ENCODE measurements at places on chromosomes 12 and 14.
A peak's percentile ranks its signal among the peaks of the same experiment; 100 is the strongest.

GRCh38 chr14:105503296-105503640 lies 12.2 kb downstream of the TEDC1 start:
- DNase-seq = no peak

DNA sequence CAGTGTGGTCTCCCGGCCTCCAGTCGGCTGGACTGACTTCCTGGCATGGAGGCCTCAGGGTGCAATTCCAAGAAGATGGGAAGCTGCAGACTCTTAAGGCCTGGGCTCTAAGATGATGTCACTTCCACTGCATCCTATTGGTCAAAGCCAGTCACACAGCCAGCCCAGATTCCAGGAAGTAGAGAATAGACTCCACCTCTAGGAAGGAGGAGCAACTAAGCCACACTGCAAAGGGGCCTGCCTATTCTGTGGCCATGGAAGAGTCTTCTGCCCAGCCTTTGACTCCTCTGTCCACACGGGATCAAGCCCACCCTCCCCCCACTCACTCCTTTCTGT lies 103.9 kb upstream of the RFLNA start:
- no peak for DNase-seq

DNA sequence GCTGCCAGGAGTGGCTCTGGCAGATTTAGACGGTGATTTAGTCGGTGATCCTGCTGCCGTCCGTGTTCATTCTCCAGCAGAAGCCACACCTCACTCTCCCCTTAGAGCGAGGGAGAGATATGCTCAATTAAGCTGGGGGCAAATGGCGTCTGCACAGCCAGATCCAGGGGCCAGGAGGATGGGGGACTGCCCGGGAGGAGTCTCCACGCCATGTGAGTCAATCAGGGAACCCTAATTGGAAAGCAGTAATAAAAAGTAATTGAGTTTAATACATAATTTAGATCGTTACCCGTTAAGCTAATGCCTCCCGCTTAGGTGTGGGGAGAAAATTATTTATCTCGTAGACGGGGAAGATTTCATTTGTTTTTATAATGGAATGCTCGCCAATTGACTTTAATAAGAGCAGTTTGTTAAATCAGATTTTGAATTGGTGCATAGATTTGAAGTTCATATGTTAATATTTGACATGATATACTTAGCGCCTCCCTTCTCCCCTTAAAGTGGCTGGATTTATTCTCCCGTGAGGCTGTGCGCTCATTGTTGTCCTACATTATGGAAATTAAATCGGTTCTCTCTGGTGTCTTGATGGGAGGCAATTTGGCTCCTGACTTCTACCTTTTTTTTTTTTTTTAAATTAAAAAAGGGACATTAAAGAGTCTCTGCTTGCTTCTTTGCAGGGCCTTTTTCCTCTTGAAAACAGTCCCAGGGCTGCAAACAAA lies 104.9 kb upstream of the C14orf180 start:
- DNase-seq = no peak

GRCh38 chr14:67400434-67400833 lies 11.5 kb downstream of the PLEK2 start:
- DNase-seq = no peak

GRCh38 chr12:131367983-131368667 lies 342.8 kb upstream of the SFSWAP start:
- DNase-seq = no peak

DNA sequence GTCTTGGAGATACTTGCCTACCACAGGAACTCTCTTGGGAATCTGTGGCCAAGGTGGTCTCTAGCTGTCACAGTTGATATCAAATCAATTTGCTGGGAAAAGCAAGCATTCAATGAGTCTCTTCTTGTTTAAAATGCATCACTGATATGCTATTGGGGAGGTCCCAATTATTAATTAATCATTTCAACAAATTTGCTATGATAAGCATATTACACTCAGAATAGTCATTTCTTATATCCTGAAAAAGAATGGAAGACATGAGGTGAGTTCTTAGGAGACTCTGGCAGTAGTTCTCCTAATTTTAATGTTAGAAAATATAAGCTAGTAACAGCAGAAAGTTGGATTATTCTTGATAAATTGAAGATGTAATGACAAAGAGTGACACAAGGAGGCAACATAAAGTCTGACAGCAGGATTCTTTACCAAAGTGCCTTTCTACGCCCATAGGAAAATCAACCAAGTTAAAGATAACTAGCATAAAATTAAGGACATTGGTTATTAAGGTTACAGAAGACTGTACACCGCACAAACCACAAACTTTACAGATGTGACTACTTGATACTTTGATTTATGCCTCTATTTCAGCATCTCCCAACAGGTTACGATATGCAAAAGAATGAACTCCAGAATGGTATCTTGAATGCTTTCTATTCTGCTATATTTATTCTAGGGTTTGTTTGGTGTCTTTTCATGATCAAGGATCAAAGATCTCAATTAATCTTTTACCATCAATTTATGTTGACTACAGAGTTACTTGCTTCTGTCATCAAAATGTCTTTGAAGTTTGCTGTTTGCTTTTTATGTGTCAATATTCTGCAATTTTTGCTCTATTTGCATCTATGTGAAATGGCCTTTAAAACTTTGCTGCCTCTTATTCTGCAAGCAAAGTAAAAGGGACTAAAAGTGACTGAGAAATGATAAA lies 349.6 kb upstream of the CLEC14A start:
- DNase-seq = no peak

- DNase-seq = no peak
Measured at GRCh38 chr12:51888316-51889215, 663 bp downstream of the ANKRD33 start.

- no peak for DNase-seq
Measured at GRCh38 chr12:111099186-111099585, 178.8 kb upstream of the MYL2 start.

GRCh38 chr14:99351166-99352007 lies 79.4 kb upstream of the BCL11B start:
- DNase-seq = no peak

DNA sequence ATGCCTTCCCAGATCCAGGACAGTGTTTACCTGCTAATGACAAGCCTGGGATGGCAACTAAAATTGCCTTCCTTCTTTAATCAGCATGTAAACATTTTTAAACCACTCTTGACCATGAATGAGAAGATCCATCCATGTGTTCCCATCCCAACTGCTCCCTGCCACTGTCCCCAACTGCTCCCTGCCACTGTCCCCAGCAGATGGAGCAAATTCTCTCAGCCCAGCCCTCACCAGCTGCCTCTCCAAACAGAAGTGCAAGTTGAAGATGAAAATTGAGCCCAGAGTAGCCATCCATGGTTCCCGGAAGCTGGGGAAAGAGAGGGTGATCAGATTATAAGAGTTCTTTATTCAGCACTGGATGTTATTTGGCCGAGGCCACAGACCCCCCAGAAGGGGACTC lies 133.1 kb downstream of the SLC15A4 start:
- no peak for DNase-seq

DNA sequence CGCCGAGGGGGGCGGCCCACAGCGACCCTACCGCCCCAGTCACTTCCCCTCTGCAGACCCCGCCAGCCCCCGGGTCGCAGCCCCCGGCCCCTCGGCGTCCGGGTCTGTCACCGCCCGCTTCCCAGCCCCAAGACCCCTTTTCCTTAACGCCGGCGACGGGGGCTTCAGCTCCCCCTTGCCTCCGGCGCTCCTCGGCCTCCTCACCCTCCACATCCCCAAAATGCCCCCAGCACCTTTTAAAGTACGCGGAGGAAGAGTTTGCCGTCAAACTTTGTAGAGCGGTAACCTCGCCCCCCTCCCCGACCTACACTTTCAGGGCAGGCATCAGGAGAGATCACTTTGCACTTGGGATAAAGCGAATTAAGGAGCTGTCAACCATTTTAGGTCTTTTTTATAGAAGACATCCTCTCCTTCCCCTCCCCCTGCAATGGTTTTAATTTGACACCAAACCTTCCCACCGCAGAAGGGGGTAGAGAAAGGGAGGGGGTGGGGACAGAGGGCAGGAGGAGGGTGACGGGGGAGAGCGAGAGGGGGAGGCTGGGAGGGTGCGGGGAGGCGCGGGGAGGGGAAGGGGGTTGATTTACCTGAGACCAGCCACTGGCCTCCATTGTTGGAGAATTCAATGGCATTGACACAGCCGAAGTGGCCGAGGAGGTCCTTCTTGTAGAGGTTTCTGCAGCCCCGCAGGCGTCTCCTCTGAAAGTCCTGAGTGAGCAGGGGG lies 578 bp downstream of the DCAF5 start:
- peak; percentile 13 for DNase-seq

- no peak for DNase-seq
Measured at GRCh38 chr12:123996581-123996980, 23.6 kb downstream of the ZNF664 start.

DNA sequence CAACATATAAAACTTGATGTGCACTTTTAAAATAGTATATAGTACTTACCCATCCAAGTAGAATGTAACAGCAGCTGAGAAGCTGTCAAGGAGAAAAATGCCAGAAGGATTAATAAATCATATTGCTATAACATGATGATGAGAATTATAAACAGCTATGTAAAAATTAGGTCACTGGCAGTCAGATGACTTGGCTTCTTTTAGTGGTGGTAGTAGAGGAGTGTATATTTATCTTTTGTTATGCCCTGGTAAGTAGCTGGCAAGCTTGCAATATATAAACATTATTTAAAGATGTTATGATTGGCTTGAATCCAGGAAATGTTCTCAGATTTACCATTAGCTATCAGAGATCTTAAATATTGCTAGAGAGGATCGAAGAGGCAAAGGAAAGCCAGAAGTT lies 471.0 kb upstream of the MGAT4C start:
- DNase-seq = no peak

GRCh38 chr14:31935391-31935790 lies 141.7 kb upstream of the ARHGAP5 start:
- no peak for DNase-seq

GRCh38 chr12:120650233-120650690 lies 9.8 kb downstream of the CABP1 start:
- DNase-seq = no peak

- no peak for DNase-seq
Measured at GRCh38 chr14:77508876-77509275, 10.3 kb upstream of the ISM2 start.

DNA sequence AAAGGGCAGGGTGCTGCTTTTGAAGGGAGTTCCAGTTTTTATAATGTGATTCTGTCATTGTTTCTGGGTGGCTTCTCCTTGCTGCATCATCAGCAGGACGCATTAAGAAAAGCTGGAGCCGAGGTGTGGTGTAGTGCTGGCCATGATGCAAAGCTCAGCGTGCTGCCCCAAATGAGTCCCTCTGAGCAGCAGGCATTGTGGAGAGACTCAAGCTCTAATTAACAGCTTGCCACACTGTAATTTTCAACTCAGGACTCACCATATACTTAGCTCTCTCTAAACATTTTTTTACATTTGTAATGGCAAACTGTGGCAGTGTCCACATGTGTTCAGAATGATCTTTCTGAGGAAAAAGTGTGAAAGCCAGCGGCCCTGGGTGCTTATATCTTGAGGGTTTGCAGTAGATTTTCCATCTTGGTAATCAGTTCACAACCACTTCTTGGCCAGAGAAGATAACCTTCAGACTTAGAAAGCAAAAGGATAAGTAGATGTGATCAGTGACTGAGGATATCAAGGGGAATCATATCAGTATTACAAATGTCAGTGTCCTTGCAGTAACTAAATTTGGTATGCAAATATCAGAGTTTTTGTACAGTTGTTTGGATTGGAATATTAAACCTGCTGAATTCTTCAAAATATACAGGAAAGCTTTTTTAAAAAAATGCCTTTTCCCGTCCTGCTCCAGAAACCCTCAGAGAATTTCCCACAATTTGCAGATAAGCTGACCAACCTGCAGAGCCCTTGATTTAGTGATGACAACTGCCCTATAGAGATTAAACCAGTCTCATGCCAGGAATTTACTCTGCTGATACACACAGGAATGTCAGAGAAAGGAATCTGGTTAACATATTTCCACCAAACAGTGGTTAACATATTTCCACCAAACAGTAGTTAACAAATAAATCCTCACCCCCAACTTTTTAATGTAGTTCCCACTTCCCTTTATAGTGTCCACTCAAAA lies 63.6 kb downstream of the DAAM1 start:
- no peak for DNase-seq

DNA sequence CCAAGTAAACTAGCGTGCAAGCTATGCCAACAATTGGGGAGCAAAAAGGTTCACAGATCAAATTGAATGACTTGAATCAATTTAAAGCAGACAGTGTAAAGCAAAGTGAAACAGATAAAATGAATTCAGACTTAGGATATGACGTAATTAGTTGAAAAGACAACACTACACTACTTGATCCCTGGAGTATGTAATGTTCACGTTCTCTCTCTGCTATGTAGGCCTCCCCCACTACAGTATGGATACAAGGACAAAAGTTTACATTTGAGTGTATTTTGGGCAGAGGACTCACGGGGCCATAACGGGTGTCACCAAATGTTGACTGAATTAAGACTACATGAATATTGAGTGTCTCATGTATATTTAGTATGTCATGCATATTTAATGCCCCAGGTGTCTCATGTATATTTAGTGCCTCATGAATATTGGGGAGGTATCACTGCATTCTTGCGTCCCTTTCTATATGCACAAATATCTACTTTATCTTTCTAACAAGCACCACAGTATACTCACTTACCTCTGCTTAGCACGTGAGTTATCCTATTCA lies 44.5 kb downstream of the RERGL start:
- no peak for DNase-seq

GRCh38 chr14:64637735-64638473 lies 66.3 kb upstream of the PLEKHG3 start:
- DNase-seq = no peak

DNA sequence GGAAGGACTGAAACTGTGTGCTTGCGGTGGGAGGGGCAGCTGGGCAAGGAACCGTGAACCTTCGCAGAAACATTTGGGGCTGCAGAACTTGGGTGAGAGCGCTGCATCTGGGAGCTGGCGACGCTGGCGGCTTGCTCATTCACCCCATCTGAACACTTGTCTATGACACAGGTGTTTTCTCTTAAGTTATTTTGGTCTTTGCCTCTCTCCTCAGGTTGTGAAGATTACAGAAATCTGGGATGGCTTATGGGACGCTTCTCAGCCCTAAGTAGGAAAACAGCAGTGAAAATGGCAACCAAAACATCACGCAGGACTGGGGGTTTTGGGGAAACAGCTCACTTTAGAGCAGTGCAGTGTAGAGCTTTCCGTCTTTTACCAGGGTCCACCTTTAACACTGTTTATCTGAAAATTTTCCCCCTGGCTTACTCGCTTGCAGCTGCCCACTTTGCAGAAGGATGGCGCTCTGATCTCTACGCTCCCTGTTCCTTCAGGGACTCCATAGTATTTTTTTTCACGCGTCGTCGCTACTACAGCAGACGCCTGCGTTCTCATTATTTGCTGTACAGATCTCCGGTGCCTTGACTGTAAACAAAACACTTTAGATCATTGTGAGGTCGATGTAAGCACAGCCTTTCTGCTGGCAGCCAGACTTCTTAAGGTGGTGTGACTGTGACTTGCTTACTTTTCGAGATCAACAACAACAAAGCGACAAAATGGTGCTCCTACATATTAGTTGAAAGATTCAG lies 2.7 kb upstream of the CDKN1B start:
- no peak for DNase-seq

GRCh38 chr12:12747278-12747677 lies 30.1 kb downstream of the CDKN1B start:
- DNase-seq = no peak

DNA sequence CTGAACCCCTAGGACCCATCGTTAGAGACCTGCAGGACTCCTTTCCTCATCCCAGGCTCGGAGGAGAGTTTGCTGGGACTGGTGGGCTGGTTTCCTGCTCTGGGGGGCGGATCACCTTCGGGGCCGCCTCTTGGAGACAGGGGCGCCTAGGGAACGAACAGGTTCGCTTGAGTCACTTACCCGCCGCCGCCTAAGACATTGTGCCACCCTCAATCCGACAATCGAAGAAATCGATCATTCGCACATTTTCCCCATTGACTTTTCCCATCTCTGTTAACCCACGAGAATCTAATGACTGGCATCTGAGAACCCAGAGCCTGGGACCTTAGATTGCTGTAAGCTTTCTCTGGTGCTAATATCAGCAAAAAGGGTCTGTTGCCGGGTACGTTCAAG lies 322 bp downstream of the SLC39A9 start:
- no peak for DNase-seq
